OCI-LY7 (cell line): ENCODE measurements at places on chromosomes 16 and 17. TPM values are rescaled to one million over a fixed set of nuclear protein-coding genes. Genes with fewer than 3 reads are reported as not detected.

Gene TBC1D3I
- total RNA-seq, result 0.55 and 0.79 TPM in 2 replicates

Gene KIF2B
- total RNA-seq, result not detected in 2 replicates

GRCh38 chr16:27226476-27226875 lies 23.1 kb downstream of the KDM8 start:
- DNase-seq, result no peak

Gene RGS9
- 22.2 and 26.4 TPM in 2 replicates for total RNA-seq

DNA sequence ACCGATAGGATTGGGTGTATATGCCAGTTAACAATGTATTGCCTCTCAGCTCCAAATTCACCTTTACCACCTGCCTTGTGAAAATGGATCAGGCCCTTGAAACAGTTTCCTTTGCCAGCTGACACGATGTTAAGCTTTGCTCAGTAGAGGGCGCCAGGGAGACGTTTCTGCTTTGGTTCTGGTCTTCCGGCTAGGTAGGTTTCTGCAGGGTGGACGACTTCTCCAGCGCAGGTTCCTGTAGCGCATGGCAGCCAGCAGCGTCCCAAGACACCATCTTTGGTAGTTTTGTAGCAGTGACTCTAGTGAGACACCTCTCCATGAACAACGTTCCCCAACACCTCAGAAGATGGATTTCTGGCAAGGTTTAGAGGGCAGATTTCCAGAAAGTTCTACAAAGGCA lies 24.0 kb downstream of the SYCE1L start:
- DNase-seq, result peak; percentile 38
